ENCODE measurements at places on chromosomes 7 and 10. TPM values are rescaled to one million over a fixed set of nuclear protein-coding genes. Genes with fewer than 3 reads are reported as not detected.

OR6V1 gene
- not detected for total RNA-seq

SPDYE11 gene
- total RNA-seq = not detected

LIPF gene
- not detected for total RNA-seq

LIPM gene
- not detected for total RNA-seq

NEURL1 gene
- 0.14 TPM for total RNA-seq

AOAH gene
- not detected for total RNA-seq

METTL27 gene
- total RNA-seq = 4.8 TPM

BAIAP2L1 gene
- total RNA-seq = 14.9 TPM

SYCE1 gene
- not detected for total RNA-seq

NODAL gene
- total RNA-seq = not detected

POLL gene
- total RNA-seq = 21.0 TPM
